ENCODE measurements at places on chromosomes 11 and 22.
A peak's percentile ranks its signal among the peaks of the same experiment; 100 is the strongest.

DNA sequence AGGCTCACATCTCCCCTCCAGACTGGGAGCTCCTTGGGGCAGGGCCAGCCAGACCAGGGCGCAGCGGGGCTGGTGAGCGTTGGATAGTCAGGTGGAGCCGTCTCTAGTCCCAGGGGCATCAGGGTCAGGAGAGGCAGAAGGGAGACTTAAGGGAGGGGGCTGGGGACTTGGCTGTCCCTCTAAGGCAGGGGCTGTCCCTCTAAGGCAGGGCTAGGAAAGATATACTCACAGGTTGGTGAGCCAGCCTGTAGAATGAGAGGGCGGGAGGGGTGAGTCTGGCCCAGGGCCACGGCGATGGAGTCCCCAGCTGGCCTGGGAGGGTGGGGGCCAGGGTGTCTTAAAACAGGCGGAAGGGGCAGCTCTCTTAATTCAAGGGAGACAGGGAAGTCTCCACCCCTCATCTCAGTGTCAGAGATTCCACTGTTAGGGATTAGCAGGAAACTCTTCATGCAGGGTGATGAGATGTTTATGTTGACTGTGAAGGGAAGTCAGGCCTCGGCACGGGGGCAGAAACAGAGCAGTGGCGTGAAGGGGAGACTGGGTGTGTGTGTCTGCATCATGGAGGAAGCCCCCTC lies 11.3 kb downstream of the P2RY2 start:
- no peak for DNase-seq

DNA sequence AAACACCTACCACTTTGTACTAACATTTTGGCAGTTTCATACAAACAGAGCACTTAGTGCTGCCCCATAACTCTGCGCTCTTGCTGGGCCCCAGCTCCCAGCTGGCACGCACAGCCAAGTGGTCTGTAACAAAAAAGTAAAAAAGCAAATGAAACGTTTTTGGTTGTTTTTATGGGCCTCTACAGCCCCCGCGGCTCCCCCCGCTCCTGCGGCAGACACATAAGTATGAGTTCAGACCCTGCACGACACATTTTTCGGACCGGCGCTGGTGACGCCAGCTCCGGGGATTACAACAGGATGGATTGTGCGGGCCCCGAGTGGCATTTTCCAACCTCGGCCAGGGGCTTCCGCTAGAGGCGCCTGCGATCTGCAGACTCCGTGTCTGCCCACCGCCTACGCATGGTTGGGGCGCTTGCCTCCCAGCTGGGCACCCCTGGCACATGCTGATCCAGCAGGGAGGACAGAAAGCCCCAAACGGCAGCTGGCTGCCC lies 418.2 kb downstream of the SOX6 start:
- no peak for DNase-seq

- DNase-seq: no peak
These were observed 28.5 kb upstream of the TLCD5 start for GRCh38 chr11:120296554-120296953.

DNA sequence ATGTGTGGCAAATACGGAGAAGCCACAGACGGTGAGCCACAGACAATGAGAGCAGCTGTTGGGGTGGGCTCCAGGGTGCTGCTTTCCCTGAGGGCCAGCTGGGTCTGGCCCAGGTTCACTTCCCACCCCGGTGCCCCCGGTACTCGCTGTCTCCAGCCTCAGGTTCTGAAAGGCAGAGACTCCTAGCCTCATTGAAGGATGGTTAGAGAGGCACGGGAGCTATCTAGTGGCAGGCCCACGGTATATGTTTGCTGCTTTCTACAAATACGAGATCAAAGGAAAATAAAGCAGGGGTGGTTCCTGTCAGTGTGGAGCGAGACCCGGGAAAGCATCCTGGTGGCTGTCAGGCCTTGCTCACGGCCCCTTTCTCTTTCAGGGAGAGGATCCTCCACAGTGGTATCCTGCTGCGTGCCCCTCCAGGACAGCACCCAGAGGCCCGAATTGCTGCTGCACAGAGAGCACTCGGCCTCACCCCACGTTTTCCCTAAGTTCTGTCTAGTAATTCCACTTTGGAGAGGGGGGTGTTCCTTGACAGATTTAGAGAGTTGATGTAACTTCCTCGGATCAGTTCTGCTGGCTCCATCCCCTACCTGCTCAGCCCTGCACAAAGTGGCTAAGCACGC lies 3.0 kb downstream of the TMEM80 start:
- no peak for DNase-seq

DNA sequence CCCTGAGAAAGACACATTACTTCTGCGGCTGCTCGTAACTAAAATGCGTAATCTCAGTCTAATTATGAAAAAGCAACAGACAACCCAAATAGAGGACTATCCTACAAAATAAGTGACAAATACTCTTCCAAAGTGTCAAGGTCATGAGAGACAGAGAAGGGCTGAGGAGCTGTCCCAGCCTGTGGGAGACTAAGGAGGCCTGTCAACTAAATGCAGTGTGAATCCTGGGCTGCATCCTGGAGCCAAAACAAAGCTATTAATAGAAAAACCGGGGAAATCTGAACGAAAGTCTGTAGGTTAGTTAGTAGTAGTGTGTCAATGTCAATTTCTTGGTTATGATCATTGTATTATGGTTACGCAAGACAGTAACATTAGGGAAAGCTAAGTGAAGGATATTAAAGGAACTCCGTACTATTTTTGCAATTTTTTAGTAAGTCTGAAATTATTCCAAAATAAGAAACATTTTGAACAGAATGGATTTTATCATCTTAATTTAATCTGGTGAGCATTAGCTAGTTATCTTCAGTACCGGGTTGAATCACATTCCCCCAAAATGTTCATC lies 39.8 kb upstream of the SLC35C1 start:
- no peak for DNase-seq

DNA sequence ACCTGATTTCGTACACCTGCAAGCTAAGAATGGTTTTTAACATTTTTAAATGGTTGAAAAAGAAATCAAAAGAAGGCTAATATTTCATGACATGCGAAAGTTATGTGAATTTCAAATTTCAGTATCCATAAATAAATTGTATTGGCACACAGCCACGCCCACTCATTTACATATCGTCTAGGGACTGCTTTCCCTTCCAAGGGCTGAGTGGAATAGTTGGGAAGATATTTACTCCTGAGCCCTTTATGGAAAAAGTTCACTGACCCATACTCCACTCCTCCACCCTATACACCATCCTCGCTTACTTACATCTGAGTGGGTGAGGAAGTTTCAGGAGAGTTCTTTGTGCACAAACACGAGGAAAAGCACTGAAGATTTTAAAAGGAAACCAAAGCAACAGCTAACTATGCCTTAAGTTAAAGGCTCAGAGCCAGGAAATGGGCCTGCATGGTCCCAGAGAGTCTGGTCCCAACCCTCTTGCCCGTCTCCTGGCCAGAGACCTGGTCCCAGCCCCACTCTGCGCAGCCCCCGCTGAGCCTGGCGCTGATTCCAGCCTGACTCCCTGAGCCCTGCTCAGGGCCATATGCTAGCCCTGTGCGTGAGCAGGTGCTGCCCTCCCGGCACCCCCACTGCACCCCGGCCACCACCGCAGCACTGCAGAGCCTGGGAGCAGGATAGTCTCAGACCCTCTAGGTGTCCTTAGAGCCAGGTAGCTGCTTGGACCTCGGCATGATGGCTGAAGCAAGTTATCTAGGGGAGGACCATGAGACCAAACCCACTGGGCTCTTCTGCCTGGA lies 69.8 kb downstream of the EFCAB6 start:
- DNase-seq: no peak

DNA sequence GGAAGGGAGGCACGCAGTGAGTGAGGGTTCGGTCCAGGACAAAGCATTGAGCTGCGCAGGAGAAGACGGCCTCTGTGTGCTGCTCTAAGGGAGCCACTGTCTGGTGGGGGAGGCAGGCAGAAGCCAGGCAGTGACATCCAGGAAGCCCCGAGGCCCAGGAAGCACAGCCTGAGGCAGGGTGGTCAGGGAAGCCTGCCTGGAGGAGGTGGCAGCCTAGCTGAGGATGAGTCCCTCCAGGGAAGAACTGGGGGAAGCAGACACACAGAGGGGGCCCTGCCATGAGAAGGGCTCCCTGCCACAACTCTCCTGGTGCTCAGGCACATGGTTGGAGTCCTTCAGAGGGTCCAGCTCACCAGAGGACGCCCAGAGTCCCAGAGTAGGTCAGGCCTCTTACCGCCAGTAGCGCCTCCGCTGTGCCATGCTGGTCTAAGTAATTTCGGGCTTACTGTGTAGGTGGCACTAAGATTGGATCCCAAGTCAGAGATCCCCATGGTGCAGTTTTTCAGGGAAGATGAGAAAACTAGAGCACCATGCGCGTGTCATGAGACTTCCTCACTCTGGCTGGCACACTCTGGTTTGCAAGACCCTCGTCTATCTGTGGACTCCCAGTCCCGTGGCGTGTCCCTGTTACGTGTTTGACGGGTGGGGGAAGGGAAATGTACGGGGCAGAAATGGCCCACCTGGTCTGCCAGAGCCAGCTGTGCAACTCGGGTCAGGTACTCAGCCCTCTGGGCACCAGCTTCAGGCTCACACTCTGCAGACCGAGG lies 887.2 kb downstream of the BRD1 start:
- DNase-seq: no peak

DNA sequence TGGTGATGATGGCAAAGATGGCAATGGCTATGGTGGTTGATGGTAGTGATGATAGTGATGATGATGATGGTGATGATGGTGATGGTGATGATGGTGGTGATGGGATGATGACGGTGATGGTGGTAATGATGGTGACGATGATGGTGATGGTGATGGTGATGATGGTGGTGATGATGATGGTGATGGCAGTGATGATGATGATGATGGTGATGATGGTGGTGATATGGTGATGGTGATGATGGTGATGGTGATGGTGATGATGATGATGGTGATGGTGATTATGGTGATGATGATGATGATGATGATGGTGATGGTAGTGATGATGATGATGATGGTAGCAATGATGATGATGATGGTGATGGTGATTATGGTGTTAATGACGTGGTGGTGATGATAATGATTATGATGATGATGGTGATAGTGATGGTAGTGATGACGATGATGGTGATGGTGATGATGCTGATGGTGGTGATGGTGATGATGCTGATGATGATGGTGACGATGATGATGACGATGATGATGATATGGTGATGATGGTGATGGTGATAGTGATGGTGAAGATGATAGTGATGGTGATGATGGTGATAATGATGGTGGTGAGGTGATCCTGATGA lies 232.1 kb downstream of the BRD1 start:
- DNase-seq: no peak

GRCh38 chr11:69442012-69442806 lies 39.3 kb upstream of the LINC01488 start:
- DNase-seq: peak; percentile 10

DNA sequence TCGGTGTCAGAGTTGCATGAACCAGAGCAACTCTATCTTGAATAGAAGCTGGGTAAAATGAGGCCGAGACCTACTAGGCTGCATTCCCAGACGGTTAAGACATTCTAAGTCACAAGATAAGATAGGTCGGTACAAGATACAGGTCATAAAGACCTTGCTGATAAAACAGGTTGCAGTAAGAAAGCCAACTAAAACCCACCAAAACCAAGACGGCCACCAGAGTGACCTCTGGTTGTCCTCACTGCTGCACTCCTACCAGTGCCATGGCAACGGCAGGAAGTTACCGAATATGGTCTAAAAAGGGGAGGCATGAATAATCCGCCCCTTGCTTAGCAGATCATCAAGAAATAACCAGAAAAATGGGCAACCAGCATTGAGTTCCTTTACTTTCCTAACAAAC lies 2.4 kb upstream of the KAT5 start:
- DNase-seq: no peak

DNA sequence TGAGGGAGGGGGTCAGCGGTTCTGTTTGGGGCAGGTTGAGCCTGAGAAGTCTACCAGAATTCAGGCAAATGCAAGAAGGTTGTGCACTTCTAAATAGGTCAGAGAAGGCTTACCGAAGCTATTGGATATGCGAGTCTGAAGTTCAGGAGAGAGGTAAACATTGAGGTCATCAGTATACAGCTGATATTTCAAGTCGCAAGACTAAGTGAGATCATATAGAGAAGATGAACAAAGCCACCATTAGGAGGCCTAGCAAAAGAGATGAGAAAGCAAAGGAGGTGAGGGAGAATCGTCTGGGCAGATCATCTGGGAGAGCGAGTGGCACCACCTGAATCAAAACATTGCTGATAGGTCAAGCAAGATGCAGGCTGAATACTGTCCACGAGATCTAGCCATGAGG lies 430.6 kb downstream of the BUD13 start:
- no peak for DNase-seq

- DNase-seq: no peak
These were observed 243.6 kb upstream of the SORL1-AS1 start for GRCh38 chr11:121696177-121696871.

- no peak for DNase-seq
These were observed 97.1 kb downstream of the CD44 start for GRCh38 chr11:35235936-35236666.

DNA sequence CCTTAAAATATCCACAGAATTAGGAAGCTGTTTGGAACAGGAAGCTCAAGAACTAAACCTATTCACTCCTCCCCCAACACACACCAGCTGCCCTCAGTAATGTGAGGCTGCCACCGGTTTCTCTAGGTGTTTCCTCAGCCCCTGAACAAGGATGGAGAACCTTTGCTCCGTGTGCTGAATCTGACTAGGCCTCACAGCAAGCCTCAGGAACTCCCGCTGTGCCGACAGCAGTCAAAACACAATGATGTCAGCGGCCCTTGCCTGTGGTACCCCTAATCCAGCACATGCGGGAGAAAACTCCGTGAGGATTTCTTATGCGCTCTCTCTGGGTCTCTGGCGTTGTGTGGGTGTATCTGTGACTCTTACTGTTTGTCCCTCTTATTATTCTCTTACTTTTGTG lies 153.3 kb downstream of the EFCAB6 start:
- DNase-seq: no peak

GRCh38 chr11:111696556-111696955 lies 69.6 kb downstream of the PPP2R1B start:
- DNase-seq: no peak

DNA sequence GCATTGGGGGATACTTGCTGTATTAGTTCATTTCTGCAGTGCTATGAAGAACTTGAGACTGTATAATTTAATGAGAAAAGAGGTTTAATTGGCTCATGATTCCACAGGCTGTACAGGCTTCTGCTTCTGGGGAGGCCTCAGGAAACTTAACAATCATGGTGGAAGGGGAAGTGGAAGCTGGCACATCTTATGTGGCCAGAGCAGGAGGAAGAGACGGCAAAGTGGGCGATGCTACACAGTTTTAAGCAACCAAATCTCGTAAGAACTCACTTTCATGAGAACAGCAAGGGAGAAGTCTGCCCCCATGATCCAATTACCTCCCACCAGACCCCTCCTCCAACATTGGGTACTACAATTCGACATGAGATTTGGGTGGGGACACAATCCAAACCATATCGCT lies 55.1 kb downstream of the TMPRSS5 start:
- no peak for DNase-seq

DNA sequence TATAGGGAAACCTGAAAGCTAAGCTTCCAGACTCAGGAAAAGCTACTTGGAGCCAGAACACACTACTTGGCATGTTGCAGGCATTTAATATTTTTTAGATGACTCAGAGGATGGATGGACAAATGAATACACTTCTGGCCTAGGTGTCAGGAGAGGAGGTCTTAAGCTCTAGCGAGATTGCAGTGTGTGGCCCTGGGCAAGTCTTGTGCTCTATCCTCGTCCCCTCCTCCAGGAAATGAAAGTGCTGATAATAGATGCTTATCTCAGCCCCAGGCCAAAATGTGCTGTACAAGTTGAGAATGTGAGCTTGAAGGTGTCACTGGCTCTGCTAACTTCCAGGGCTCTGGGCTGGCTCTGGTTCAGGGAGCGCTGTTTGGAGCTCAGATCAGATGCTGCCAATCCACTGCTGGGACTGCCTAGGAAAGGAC lies 136.3 kb downstream of the PKNOX2 start:
- DNase-seq: no peak

GRCh38 chr11:9459667-9460321 lies 1.0 kb upstream of the ZNF143 start:
- peak; percentile 67 for DNase-seq

Measured in Right ventricle myocardium superior (tissue), 1 donor.